K562 (cell line): ENCODE measurements at places on chromosomes 13 and 19. TPM values are rescaled to one million over a fixed set of nuclear protein-coding genes. Genes with fewer than 3 reads are reported as not detected.

The CYP4F3 gene
- polyA plus RNA-seq: not detected in 2 replicates

The FLT3LG gene
- 2.8 and 4.2 TPM in 2 replicates for polyA plus RNA-seq

The TMEM143 gene
- polyA plus RNA-seq: 7.2 and 7.8 TPM in 2 replicates

The SIGLEC11 gene
- polyA plus RNA-seq: not detected in 2 replicates

The EPSTI1 gene
- not detected in 2 replicates for polyA plus RNA-seq

The NAXD gene
- 20.6 and 20.8 TPM in 2 replicates for polyA plus RNA-seq

The ZIC2 gene
- 4.6 and 6.3 TPM in 2 replicates for polyA plus RNA-seq

The NLRP11 gene
- polyA plus RNA-seq: 0.13 and 0.18 TPM in 2 replicates

GRCh38 chr19:27795369-27795768 lies 1417.6 kb downstream of the UQCRFS1 start:
- H3K27me3 ChIP-seq: no peaks in the 10 kb centered on the region
- H3K4me3 ChIP-seq: peak overlapping the region; percentile 78; the same call in 1 of the 2 replicates
- peaks cover 8% of the 10 kb centered on the region; the same call in 1 of the 3 replicates for H3K4me1 ChIP-seq
- no peak overlapping the region for H3K27ac ChIP-seq
- peaks cover 22% of the 10 kb centered on the region for H3K36me3 ChIP-seq

DNA sequence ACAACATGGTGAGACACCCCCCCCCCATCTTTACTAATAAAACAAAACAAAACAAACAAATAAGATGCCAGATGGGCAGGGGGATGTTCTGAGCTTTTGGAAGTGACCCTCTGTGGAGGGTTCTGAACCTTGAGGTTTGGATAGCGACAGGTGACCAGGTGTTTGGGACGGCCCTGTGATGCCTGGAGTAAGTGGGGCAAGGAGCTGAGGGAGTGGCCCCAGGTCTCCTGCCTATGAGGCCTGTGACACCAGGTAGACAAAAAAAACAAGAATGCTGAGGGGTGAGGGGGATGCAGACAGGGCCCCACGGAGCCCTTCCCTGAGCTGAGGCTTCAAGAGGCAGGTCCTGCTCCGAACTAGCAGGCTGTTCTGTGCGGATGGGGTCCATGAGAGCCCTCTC lies 9.2 kb downstream of the ADGRE2 start:
- no peaks in the 10 kb centered on the region for H3K27me3 ChIP-seq
- no peak for DNase-seq
- H3K36me3 ChIP-seq: peaks cover 73% of the 10 kb centered on the region; the same call in 2 of the 3 replicates
- no peaks in the 10 kb centered on the region for H3K4me1 ChIP-seq
- no peak overlapping the region for H3K27ac ChIP-seq
- H3K4me3 ChIP-seq: no peak overlapping the region

- H3K27ac ChIP-seq: no peak overlapping the region
- no peak for DNase-seq
- no peaks in the 10 kb centered on the region for H3K36me3 ChIP-seq
- no peak overlapping the region for H3K4me3 ChIP-seq
- H3K27me3 ChIP-seq: no peaks in the 10 kb centered on the region
These were observed 182.9 kb upstream of the RXFP2 start for GRCh38 chr13:31556376-31556775.

DNA sequence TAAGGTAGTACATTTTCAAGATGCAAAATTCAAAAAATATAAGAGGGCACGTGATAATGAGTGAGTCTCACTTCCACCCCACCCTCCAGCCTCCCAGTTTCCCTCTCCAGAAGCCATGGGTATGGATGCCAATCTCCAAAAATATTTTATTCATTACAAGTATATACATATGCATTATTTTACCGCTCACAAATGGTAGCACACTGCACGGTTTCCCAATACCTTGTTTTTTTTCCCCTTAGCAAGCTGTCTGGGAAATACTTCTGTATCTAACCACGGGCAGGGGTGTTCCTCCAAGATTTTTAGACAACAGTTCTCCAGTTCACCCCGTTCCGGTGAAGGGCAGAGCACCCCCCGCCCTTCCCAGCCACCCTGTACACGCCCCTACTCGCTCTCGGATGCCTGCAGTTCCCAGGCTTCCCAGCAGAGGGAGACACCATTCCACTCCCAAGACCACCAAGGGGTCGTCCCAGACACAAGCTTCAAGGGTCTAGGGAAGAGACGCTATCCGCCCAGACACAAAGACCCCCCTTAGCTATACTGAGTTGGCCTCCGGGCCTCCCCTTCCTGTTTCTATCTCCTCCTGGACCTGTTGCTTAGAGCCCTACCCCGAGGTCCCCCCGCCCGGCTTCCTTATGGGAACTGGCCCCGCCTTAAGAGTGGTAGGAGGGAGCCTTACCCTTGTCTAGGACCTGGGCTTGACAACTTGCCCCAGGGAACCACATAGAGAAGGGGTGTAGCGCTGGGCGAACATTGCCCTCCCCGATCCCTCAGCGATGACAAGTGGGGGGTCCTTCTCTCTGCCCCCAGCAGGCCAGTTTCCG lies 1.1 kb upstream of the FXYD3 start:
- peak overlapping the region; percentile 15; the same call in 1 of the 2 replicates for H3K4me3 ChIP-seq
- no peak overlapping the region for H3K27ac ChIP-seq
- H3K4me1 ChIP-seq: peaks cover 58% of the 10 kb centered on the region

DNA sequence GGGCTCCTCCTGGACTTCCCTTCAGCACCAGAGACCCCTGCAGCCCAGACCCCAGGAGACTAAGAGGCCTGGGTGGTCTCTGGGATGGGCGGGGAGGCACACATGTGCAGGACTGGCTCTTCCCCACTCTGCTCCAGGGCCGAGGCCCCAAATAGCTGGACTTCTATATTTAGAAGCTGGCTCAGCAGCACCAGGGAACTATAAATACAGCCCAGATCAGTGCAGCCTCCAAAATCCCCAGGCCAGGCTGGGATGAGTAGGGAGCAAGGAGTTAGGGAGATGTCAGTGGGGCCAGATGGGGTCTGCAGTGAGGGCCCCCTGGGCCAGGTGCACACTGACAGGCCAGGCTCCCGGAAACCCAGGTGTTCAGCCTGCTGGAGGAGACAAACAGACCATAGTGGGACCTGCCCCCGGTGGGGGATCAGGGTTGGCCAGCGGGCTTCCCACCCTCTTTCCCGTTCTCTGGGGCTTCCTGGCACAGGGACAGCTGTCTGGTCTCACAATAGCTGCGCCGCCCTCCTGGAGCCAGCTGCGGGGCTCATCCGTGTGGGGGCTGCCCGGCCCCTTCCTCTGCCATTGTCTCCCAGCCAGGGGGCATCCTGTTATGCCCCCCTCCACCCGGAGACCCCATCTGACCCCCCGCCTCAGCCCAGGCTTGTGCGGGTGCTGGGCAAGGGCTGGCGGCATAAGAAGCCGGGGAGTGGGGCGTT lies 5.5 kb upstream of the ADGRE5 start:
- no peaks in the 10 kb centered on the region for H3K36me3 ChIP-seq
- H3K4me1 ChIP-seq: peaks cover 20% of the 10 kb centered on the region

DNA sequence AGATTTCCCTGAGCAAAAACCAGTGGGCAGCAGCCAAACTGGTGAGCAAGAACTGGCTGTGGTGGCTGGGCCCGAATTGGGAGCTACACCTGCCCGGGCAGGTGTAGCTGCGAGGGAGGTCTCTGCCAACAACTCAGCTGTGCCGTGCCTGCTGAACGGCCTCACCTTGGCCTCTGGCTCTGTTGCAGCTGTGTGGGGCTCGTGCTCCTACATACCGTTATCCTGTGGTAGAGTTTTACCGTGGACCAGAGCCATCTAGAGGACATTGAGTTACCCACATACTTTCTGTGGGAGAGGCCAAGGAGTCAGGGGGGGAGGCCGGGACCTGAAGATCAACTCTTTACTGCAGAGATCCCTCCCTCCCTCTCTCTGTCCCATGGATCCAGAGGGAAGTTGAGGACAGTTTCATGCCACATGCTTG lies 113.2 kb downstream of the TM9SF2 start:
- H3K36me3 ChIP-seq: no peaks in the 10 kb centered on the region
- H3K27ac ChIP-seq: no peak overlapping the region
- H3K4me3 ChIP-seq: no peak overlapping the region
- peaks cover 4% of the 10 kb centered on the region; the same call in 1 of the 2 replicates for H3K4me1 ChIP-seq
- no peak for DNase-seq

- H3K27ac ChIP-seq: no peak overlapping the region
- peak overlapping the region; percentile 15 for H3K4me3 ChIP-seq
- no peak for DNase-seq
- H3K4me1 ChIP-seq: peaks cover 12% of the 10 kb centered on the region
- H3K36me3 ChIP-seq: peaks cover 14% of the 10 kb centered on the region; the same call in 2 of the 3 replicates
These were observed 4.3 kb downstream of the ADAMTSL5 start for GRCh38 chr19:1508507-1508856.
